Ascending aorta (tissue), 2 donors: ENCODE measurements at places on chromosomes 11 and 22.

- no peak for DNase-seq
Observed at GRCh38 chr11:112651386-112651785, 309.8 kb upstream of the NCAM1 start.

DNA sequence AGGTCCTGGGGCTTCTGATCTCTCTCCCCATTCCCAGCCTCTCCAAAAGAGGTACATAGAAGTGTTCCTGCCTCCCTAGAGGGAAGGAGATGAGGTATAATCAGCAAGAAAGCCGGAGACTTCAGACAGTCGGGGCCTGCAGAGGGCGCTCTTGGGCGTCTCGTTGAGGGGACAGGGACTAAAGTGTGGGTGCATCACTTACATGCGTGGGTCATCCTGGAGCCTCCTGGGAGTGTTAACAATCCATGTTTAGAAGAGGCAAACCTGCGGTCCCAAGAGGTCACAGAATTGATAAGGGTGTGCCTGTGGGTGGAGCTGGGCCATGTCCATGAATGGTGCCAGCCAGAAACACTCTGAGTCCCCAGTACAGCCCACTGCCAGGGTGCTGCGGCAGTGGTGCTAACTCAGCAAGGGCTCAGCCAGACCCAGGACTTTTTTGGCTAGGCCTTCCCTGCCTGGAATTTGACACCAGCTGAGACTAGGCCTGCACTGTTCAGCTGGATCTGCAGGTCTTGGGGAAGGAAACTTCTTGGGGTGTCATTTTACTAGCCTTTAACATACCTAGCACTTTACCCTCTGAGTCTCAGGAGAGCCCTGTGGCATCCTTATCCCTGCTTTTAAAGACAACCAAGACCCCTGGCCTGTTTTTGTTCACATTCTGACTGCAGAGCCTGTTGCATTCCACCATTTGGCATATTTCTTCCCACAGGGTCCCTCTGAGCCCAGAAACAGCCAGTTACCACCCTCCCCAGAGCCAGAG, 5.5 kb downstream of the YDJC start:
- no peak for DNase-seq

DNA sequence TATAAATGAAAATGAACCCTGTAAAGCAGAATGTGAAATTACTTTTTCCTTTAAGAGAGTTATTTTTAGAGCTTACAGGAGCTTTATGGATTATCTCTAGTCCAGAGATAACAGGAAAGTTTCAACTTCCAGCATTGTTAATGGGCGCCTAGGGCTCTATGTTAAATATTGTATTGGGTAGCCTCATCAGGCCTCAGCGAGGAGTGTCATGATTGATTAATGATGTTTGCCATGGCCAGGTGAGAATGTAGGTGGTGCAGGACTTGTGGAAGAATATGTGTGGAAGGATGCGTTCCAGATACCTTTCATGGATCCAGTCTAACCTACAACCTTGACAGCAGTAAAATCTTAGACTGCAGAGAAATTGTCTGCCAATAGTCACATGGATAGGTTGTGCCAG, 50.6 kb downstream of the ME3 start:
- DNase-seq = no peak

DNA sequence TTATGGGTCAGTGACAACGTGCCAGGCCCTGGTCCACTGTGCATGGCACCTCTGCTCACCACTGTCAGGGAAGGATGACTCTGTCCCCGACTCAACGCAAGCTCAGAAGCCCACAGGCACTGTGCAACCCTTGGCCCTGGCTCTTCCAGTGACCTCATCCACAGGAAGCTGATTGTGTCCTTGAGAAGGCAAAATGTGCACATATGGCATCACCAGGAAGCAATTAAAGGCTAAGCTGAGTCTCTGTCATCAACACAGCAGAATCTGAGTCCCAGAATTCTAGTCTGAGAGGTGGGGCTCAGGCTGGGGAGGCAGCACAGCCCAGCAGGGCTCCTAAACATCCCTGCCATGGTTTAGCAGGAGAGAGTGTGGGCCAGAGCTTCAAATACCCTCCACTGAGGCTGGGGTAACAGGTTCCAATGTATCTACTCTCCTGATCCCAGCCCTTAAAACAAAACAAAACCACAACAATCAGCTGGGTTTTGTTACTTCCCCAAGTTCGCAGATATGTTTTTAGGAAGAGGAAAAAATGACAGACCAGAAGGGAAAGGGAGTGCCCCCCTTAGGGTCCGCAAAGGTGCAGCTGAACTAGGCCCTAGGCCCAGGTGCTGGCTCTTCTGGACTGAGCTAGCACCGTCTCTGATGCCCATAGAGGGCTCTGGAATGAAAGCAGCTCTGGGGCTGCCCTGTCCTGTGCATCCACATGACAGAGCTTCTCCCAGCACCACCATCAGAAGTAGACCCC, 33.5 kb upstream of the GNAZ start:
- DNase-seq = no peak

DNA sequence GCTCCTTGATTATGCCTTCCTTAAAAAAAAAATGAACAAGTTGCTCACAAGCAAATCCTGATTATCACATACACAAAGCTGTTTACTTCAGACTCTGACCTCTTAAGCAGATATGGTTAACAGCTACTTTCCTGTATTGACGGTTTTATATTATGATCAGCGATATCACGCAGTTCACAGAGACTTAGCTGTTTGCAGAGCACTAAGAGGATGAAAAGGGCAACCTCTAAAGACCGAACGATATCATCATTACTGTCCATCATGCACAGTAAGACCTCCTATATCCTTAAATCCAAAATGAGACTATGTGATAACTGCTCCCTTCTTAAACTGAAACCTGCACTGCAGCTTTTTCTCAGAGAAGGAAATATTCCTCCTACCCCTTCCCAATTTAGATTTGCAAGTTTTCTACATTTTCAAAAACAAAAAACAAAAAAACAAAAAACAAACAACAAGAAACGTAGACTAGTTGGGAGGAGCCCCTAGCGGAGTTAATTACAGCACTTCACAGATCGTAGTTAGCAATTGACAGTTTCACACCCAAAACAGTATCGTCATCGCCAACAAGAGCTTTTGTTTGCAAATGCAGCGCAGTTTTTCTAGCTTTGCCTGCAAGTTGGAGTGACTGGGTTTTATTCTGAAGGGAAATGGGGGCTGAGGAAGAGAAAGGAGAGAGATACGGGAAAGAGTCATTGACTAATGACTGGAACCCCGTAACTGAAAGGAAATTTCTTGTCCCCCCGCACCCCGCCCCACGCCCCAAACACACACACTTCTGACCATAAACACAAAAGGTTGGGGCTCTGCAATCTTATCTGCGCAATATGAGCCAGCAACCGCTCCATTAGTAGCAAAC, 1.2 kb downstream of the DDX6 start:
- DNase-seq = no peak

- DNase-seq = no peak
Observed at GRCh38 chr22:28599693-28600092, 79.9 kb downstream of the TTC28 start.

- DNase-seq = no peak
Observed at GRCh38 chr22:33756508-33756949, 163.7 kb downstream of the LARGE1 start.

DNA sequence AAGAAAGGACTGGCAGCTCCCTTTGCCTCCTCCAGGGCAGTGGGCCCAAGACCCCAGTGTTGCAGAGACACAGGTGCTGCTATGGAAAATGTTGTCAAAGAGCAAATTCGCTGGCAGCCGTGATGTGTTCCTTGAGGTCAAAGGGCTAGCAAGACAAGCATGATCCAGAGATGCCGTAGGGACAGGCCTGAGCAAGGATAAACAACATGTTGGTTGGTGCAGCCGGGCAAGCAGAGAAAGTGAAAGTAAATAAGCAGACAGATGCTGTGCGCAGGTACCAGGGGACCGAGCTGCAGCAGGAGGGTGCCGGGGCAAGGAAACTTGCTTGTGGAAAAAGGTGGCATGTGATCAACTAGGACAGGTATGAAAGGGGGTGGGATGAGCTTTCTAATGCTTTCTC, 125.5 kb upstream of the NECTIN1 start:
- no peak for DNase-seq

DNA sequence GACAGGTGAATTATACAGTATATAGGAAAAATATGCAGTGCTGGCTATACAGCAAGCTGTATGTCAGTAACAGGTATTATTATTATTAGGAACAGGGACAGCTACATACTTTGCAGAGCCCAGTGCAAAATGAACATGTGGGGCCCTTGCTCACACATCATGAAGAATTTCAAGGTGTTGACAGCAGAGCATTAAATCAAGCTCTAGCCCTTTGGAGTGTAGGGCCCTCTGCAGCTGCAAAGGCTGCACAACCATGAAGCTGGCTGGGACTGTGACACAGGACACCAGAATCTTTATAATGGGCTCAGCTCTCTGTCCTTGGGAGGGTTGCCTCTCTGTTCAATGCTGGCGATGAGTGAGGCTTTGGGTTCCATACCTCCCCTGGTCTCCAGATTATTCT, 44.9 kb upstream of the DAGLA start:
- no peak for DNase-seq

DNA sequence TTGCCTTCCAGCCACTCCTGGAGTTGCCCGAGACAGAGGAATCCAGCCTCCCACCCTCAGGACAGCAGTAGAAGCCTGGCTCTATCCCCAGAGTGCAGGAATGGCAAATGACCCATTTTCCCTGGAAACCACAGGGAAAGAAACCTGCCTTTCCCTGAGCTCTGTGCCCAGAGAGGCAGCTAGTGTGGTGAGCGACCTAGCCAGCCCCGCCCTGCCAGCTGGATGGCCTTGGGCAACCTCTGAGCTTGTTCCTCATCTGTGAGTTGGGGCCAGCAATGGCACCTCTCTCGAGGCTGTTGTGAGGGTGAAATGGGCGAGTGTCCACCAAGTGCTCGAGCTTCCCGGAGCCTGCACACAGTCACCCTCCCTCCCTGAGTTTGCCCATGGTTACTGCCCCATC, 3.7 kb downstream of the OMP start:
- no peak for DNase-seq

- DNase-seq = no peak
Observed at GRCh38 chr11:74205181-74205580, 34.1 kb downstream of the PPME1 start.

DNA sequence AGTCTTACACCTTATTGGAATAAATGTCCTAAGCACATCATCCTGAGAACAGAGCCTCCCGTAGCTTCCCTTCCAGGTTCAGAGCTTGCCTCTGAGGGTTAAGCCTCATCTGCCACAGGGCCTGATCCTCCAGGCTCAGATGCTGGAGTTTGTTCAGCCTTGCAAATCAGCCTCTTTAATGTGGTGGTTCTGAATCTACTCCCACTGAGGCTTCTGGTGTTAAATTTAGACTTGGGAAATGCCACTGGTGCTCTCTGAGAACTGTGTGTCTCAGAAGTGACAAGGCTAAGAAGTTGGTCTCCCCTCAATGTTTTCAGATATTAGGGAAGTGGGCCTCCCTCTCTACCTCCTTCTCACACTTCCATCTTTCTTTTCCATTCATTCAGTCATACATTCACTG, 68.7 kb downstream of the CCDC81 start:
- DNase-seq = no peak

DNA sequence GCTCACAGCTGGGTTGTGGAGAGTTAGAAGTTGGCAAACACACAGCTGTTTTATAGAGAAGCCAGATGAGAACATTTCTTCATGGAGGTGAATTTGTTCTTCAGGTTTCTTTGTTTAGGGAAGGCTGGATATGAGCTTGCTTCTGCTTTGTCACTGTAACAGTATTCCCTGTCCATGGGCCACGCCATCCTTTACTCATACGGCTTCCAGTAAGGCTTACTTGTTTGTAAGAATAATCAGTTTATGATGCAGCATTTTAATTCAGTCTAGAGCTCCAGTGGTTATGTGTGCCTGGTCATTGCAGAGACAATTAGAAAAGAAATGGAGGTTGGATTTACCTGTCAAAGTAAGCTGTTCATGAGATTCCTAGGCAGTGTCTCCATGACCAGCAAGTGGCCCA, 131.8 kb downstream of the TRIM44 start:
- DNase-seq = no peak

- peak; percentile 15 for DNase-seq
Observed at GRCh38 chr11:17351510-17352176, at the start of gene NCR3LG1. NCR3LG1 (plus strand) TSS chr11:17351800; CDS start chr11:17351970, 170 bp downstream.

DNA sequence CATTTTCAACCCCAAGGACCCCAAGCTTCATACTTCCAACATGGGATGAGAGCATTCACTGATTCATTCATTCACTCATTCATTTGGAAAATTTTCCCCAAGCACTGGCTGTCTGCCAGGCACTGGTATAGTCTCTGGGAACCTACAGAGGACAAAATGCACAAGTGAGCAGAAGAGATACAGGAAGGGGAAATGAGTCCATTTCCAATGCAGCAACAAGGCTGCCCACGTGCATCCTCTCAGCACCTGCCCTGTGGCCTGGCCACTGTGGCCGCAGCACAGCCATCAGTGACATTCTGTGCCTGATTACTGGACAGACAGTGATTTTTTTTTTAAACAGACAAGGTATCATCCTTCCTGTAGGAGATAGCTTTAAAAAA, 96.0 kb upstream of the PITPNB start:
- no peak for DNase-seq

DNA sequence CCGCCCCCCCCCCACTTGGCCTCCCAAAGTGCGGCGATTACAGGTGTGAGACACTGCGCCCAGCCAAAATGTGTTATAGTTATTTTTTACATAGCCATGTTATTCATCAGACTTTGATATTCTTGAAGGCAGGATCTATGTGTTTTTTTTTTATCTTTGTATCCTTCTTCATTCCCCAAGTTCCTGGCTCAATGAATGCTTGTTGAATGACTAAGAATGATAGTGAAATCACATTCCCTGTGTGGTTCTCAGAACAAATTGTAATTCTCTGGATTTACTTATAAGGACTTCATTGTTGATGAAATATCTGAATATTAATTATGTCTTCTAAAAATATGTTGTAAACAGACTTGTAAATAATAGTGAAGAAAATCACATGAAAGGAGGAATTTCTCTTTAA, 33.5 kb downstream of the MMP7 start:
- DNase-seq = no peak

DNA sequence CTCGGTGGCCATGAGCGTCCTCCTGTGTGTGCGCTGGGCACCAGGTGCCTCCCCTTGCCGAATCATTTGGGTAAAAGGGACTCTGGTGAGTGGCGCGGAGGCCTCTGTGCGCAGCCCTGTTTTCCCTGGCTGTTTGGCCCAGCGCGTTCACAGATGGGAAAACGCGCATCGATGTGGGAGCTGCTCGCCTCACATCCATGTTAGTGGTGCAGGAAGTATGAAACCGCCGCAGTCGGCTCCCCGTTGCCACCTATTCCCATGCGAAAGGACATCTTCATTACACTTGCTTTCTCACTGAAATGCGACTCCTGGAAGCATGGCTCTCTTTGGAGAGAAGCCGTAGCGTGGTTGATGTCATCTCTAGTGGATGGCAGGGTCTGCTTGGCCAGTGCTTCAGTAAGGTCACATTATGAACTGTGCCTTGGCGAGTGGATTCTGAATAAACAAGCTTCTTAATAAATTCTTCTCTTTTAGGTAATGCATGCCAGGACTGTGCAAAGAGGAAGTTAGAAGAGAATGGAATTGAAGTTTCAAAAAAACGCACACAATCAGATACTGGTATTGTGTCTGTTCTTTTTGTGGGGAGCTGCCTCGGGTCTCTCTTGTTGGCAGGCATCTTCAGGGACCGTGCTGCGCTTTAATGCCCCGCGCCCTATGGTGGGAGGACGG, 26.3 kb downstream of the FAM118A start:
- no peak for DNase-seq

GRCh38 chr11:122756417-122756816, 81.9 kb upstream of the CRTAM start:
- peak; percentile 39 for DNase-seq
